ENCODE measurements at places on chromosomes 6 and 20.

GRCh38 chr6:36116943-36117342, 13.4 kb upstream of the MAPK13 start:
- DNase-seq = no peak

GRCh38 chr20:63125581-63125837, 90.4 kb downstream of the YTHDF1 start:
- DNase-seq = no peak

DNA sequence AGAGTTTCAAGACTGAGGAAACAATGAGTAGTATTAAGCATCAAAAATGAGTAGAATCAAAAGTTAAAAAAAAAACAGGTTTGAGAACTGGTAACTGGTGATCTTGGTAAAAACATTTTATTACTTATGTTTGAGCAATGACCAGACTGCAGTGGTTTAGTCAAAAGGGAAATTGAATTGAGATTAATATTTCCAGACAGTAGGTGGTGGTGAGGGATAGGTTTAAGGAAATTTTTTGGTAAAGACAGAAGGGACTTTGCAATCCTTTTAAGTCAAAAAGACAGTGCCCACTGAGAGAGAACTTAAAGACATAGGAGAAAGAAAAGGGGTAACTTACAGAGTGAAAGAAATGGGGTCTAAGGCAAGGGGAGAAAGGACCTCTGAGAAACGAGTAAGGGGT, 156.9 kb downstream of the ASCC3 start:
- no peak for DNase-seq

DNA sequence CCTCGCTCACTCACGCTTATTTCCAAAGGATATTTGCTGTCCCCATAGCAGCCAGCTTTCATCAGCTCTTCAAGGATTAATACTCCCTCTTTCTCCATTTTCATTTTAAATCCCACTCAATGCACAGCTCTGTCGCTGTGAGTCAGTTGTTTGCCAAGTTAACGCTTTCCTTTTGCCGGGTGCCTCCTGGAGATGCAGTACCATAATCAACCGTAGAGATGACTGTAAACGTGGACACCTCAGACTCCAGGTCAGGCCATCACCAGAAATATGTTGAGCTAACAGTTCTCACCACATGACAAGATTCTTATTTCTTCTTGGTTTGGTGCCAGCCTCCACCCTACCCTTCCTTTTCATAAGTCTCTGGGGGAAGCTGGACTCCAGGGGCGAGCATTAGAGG, 66.6 kb upstream of the TAB2 start:
- no peak for DNase-seq

GRCh38 chr6:36249536-36249935, 20.3 kb upstream of the PNPLA1 start:
- no peak for DNase-seq

DNA sequence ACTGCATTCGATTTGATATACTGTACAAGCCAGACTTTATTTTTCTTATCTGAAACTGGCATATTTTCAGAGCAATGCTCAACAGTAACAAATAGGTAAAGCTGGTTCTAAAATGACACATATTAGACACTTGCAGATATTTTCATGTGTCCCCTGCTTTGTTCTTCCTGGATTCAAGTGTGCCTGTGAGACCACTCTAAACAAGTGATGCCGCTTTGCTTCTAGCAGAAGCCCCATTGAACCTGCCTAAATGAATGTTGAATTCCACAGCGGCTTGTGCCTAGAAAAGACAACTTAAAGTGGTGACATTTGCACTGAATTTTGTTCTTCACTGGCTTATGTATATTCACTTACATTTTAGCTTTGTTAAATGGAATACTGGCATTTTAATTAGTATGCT, 115.7 kb downstream of the AKAP7 start:
- no peak for DNase-seq

DNA sequence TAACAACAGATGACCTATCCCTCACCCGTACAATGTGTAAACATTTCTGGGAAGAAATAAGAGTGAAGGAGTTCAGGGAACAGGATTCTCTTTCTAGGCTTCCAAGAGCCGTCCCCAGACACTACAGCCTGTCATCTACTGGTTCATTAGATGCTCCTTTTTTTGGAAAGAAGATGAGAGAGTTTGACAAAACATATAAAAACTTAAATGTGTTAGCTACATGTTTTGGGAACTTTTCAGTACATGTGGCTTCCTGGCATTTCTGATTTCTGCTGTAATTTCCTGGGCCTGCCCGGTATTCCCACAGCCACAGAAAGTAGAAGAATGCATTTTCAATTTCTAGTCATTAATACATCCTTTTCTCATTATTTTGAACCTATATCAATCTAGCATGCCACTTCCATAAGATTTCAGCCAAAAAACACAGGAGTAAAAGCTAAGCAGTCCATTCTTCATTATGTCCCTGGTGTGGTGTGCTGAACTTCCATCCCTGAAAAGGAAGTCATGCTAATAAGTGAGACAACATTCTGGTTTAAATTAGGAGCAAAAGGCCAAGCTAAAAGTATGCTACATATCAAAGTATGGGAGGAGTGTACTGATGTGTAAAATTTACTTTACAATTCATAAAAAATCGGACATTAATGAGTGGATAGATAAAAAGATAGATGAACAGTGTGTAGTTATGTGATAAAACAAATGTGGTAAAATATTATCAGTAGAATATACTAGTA, 198.2 kb downstream of the WDR27 start:
- no peak for DNase-seq

- DNase-seq = no peak
Measured at GRCh38 chr6:134714113-134714512, 235.8 kb downstream of the ALDH8A1 start.

DNA sequence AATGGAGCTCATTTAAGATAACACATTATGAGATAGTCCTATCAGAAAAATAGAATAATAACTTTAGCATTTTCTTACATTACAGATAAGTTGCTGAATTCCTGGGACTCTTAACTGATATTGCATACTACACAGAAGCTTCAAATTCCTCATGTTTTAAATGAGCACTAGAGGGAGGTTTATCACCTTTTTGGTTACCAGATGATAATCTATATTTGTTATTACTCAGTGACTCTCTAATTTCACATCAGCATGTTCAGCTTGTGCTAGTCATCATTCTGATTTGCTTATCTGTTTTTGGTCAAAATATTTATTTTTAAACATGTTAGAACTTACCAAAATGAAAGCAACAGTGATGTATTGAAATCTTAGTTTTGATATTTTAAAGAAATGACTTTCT, 20.5 kb upstream of the GJA10 start:
- DNase-seq = no peak

DNA sequence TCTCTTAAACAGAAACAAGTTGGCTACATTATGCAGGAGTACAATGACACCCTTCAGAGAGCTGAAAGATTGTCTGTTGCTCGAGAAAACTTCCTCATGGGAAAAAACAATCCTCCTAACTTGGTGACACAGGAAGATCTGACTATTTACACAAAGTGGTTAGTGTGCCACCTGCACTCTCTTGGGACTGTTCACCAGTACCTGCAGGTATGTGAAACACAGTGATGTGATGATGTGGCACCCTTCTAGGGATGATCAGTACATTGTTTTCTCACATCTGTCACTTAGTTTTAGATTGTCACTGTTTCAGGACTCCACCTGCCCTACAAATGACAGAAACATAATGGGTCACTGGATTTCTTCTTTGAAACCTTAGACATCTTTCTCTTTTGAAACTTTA, 101.8 kb downstream of the CEP57L1 start:
- no peak for DNase-seq

- DNase-seq = no peak
Measured at GRCh38 chr6:139520321-139520768, 145.9 kb upstream of the CITED2 start.

DNA sequence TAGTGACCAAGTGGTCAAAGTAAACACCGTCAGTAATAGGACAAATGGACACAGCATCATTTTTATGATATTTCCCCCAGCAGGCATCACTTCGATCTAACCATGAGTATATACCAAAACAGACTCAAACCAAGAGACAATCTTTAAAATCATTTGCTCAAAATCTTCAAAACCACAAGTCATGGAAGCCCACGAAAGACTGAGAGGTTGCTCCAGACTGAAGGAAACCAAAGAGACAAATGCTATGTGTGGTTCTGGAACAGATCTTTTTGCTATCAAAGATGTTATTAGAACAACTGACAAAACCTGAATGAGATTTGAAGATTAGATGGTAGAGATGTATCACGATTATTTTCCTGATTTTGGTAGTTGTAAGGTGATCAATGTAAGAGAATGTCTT, 197.7 kb downstream of the TBXT start:
- no peak for DNase-seq

DNA sequence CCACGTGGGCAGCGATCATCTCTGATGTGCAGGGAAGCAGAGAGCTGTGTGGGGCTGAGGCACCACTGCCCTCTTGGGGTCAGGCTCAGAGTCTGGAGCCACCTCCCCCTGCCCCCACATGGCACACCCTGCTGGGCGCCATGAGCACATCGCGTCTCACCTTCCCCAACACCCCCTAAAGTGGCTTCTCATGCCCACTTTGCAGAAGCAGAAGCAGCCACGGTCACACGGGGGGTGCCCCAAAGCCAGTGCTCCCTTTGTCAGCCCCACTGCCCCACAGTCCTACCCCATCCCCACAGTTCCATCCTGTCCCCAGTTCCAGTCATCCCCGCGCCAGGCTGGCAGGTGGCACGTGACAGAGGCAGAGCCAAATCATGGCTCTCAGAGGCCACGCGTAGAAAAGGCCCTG, 19.5 kb downstream of the SDCBP2 start:
- no peak for DNase-seq

GRCh38 chr6:82056567-82056966, 191.0 kb downstream of the IBTK start:
- no peak for DNase-seq

DNA sequence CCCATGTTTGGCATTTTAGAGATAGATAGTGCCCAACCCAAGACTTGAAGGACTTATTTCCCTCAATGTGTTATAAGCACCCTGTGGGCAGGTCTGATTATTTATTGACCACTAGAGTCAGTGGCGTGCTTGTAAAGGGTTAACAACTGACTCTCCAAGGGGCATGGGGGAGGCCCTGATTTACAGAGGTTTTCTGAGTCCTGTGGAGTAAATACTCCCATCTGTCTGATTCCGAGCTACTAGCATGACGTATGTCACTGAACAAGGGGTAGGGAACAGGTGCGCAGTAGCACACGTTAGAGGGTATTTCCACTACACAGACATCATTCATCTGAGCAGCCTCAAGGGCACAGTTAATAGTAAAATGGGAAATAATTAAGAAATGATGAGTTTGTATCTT, 17.4 kb upstream of the TRAM2 start:
- DNase-seq = no peak

DNA sequence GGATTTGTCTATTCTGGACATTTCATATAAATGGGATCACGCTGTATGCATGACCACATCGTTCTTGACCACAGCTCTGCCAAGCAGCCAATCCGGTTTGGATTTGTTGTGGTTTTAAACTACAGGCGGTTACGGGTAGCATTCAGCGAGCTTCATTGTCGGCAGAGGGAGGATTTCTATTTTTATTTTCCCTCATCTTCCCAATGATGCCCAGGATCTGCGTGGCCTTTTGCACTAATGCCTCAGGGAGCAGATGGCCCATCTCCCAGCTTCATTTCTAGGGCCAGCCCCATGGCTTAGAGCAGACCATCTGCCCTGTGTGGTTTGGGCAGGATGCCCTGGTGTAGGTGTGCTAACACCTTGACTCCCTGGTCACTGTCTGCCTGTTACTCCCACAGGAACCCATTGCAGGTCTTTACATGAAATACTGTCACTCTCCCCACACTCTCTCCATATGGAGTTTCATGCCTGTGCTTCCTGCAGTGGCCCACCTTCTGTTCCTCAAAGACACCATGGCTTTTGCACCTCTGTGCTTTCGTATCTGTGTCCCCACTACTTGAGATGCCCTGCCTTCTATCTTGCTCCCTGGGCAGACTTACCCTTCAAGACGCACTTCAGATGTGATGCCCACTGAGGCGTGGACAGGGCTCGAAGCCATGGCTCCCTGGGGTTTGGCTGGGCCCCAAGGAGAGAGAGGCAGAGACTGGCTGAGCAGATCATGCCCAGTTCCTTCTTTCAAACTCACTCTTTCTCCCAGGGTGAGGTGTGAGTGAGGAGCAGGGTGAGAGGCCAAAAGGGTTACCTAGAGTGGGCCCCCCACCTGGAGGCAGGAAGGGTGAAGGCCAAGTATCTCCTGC, 26.0 kb downstream of the SDCBP2 start:
- DNase-seq = no peak

- no peak for DNase-seq
Measured at GRCh38 chr20:8788831-8789230, 280.1 kb upstream of the PLCB4 start.

Data from KG1 (cell line).